ENCODE measurements at places on chromosomes 3 and 15. TPM values are rescaled to one million over a fixed set of nuclear protein-coding genes. Genes with fewer than 3 reads are reported as not detected.

Gene DUOX1
- 0.37 TPM for total RNA-seq

Gene CELSR3
- total RNA-seq: 16.0 TPM

Gene LNP1
- 2.0 TPM for total RNA-seq

Gene PLSCR1
- total RNA-seq: 65.1 TPM

Gene GALK2
- total RNA-seq: 29.8 TPM

Gene COL6A5
- total RNA-seq: not detected

Gene LRRIQ4
- 0.16 TPM for total RNA-seq

Gene TRIP4
- total RNA-seq: 17.9 TPM

Gene DZIP3
- total RNA-seq: 4.9 TPM

Gene ASB14
- not detected for total RNA-seq

Gene FAM162A
- 85.8 TPM for total RNA-seq

Gene CAPN3
- total RNA-seq: 1.2 TPM

Gene ZNF385D
- not detected for total RNA-seq

Gene SHF
- total RNA-seq: 16.3 TPM

Gene LRTM1
- not detected for total RNA-seq

Gene MORC1
- total RNA-seq: not detected

Gene ANKRD63
- total RNA-seq: 0.41 TPM

Gene CD80
- 6.8 TPM for total RNA-seq

Gene STOML1
- 9.2 TPM for total RNA-seq

Gene C3orf85
- not detected for total RNA-seq

Gene MED12L
- 7.1 TPM for total RNA-seq

Gene ZKSCAN7
- total RNA-seq: 0.83 TPM

Gene GMNC
- total RNA-seq: not detected

Gene GNAT1
- not detected for total RNA-seq

Gene ROPN1
- not detected for total RNA-seq

Gene TIMP4
- 0.92 TPM for total RNA-seq

Gene SPINT1
- 22.5 TPM for total RNA-seq

Gene SV2B
- total RNA-seq: 0.02 TPM

Gene PPIP5K1
- 71.6 TPM for total RNA-seq

Gene SPINK8
- not detected for total RNA-seq

Gene NTRK3
- total RNA-seq: 0.51 TPM

Gene GABRR3
- not detected for total RNA-seq

Gene ARNT2
- not detected for total RNA-seq

Gene FAM174B
- 3.7 TPM for total RNA-seq

Gene TM2D3
- total RNA-seq: 40.4 TPM

Gene CCDC39
- total RNA-seq: not detected

Gene GREM1
- total RNA-seq: 0.23 TPM

Gene MGA
- 37.7 TPM for total RNA-seq

Gene EID1
- total RNA-seq: 168 TPM

Gene ACAD9
- 60.8 TPM for total RNA-seq

Gene MAPK6
- total RNA-seq: 58.7 TPM

Gene GPR171
- 232 TPM for total RNA-seq

Data from activated T-helper 2 cell treated with anti-CD3 and anti-CD28 coated beads, Interferon-gamma antibody, Interleukin-2, Interleukin-4, amounts not matched to agents 10 μg/mL and 5 μg/mL and 100 μg/mL, durations not matched to agents 14 hours and 24 hours and 36 hours (primary cell).